ENCODE measurements at places on chromosomes 2 and 18.

DNA sequence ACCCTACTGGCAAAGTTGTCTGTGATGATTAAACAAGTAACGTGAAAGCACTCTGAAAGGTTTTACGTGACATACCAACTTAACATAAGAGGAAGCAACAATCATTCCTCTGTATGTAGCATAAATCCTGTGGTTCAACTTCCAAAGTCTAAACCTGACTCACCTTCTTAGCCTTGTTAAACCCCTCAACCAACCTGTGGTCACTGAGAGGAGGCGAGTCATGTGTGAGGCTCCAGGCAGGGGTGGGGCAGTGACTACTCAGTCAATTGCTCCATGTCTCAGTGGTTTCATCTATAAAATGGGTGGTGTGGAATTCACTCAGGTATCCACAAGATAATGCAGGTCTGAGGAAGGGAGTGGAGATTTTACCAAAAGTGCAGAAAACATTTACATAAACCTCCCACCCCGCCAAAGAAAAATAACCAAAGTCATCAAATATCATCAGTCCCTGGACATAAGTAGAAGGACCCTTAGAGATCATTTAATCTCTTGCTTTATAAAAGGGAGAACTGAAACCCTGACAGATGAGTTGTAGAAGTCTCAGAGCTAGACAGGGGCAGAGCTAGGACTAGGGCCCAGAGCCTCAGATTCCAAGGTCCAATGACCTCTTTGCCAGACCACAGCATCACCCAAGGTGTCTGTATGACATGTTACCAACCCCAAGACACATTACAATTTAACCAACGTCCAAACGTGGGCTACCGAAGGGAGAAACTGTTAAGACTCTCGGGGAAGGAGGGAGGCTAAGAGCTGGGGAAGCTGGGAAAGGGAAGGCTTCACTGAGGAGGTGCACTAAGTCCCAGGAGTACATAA, 3.7 kb upstream of the PCBP1 start:
- DNase-seq, result no peak

DNA sequence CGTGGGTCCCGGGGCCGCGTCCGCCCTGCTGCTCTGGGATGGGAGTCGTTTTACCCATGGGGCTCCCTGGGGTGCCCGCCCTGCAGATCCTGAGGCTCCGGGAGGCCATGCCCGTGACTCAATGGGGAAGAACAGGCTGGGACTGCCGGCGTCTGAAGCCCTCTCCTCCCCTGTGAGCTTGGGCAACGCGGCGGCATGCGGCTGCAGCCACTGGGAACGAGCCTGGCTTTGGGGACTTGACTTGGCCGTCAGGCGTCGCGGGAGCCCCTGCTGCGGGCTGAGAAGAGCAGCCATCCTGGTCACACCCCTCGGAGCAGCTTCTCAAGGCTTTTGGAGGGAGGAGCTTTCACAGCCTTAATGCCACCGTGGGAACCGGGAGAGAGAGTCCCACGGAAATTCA, 126.9 kb upstream of the CTDP1 start:
- no peak for DNase-seq

DNA sequence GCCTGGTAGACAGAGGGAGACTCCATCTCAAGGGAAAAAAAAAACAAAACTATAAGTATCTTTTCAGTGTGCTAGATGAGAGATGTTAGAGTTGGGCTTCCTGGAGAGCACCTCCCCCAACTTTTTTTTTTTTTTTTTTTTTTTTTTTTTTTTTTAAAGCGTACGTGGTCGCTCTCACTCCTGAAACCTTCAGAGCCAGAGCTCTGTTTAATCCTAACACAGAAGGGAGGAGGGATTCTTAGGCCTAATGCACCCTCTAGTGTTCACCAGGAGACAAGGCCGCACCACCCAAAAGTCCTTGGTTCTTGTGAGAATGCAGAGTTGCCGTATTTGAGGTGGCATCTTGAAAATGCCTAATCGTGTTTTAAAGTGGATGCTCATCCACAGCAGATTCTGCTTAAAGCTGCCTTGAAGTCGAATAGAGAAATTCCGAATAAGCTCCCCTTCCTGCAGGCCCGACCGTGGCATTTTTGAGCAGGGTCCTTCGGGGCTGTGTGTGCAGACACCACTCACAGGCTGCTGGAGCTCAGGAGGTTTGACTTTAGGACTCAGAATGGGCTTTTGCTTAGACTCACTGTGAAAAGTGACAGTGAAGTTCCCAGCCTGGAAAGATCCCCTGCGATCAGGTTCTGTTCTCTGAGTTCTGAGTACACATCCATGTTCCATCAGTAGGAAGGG, 252.6 kb downstream of the AGAP1 start:
- peak; percentile 72 for DNase-seq

DNA sequence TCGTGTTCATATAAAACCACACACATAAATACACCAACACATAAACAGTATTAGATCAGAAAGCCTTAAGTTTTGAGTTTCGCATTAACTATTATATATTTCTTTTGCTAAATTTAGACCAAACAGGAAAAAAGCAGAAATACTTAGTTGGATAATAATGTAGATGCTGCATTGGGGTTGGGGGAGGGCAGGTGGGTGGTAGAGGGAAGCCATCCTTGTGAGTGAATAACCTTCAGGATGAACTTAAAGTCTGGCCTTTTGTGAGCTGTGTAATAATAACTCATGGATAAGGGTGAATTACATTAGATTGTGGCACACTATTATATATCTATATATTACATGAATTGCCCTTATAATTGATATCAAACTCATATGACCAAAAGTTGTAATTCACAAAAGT, 174.7 kb downstream of the WDR7 start:
- no peak for DNase-seq

DNA sequence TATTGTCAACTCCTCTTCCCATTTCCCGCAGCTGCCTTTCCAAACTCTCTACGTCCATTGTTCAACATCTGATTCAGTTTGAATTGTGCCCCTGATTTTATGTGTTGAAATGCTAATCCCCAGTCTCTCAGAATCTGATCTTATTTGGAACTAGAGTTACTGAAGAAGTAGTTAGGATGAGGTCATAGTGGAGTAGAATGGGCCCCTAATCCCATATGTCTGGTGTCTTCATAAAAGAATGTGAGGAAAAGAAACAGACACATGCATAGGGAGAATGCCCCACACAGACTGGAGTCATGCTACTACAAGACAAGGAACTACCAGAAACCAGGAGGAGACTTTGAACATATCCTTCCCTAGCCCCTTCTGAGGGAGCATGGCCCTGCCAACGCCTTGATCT, 99.2 kb downstream of the LRP1B start:
- DNase-seq, result no peak

GRCh38 chr2:51717312-51717711, 685.4 kb upstream of the NRXN1 start:
- peak; percentile 86 for DNase-seq

GRCh38 chr18:60329131-60329530, 43.4 kb downstream of the MC4R start:
- DNase-seq, result no peak

GRCh38 chr2:72605836-72606442, 219.9 kb downstream of the EXOC6B start:
- no peak for DNase-seq

GRCh38 chr2:215540658-215541057, 104.8 kb upstream of the FN1 start:
- peak; percentile 91 for DNase-seq

GRCh38 chr18:31554776-31555175, 36.9 kb upstream of the TTR start:
- DNase-seq, result no peak

DNA sequence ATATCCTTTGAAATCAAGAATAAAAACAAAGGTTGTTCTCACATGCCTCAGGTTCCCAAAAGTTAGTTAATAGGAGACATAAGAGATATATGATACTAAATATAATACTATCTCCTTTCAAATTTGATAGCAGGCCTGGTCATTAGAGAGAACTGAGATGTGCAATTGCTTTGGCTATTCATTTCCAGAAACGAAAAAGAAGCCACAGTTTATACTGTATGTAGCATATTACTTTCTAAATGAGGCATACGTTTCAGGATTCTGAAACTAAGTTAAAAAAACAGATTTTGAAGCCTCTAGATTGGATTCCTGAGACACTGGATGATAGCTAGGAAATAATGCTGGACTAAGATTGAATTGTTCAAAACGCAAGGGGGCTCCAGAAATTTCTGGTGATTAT, 7.1 kb downstream of the PPP1R1C start:
- DNase-seq, result no peak

DNA sequence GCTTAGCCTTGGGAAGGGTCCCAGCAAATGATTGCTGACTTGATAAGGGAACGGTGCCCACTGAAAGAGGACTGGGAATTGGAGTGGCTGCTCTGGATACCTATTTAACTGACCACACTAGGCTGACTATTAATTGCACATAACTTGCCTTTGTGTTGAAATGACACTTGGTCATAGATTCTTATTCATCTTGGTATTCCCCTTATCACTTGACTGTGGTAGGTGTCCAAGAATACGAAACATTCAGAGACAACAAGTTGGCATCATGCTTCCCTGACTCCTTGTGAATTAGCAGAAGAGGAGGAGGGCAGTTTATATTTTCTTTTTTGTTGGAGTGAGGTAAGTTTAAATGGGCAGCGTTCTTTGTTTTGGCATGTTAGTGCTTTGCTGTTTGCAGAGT, 13.4 kb downstream of the FMNL2 start:
- DNase-seq, result no peak

GRCh38 chr2:42638080-42638784, 69.8 kb downstream of the MTA3 start:
- DNase-seq, result no peak
